Stimulated activated CD8-positive, alpha-beta memory T cell treated with anti-CD3 and anti-CD28 coated beads, Interleukin-7, amount 100 ng/mL, for 24 hours (primary cell): ENCODE measurements at places on chromosomes 6 and 20.

DNA sequence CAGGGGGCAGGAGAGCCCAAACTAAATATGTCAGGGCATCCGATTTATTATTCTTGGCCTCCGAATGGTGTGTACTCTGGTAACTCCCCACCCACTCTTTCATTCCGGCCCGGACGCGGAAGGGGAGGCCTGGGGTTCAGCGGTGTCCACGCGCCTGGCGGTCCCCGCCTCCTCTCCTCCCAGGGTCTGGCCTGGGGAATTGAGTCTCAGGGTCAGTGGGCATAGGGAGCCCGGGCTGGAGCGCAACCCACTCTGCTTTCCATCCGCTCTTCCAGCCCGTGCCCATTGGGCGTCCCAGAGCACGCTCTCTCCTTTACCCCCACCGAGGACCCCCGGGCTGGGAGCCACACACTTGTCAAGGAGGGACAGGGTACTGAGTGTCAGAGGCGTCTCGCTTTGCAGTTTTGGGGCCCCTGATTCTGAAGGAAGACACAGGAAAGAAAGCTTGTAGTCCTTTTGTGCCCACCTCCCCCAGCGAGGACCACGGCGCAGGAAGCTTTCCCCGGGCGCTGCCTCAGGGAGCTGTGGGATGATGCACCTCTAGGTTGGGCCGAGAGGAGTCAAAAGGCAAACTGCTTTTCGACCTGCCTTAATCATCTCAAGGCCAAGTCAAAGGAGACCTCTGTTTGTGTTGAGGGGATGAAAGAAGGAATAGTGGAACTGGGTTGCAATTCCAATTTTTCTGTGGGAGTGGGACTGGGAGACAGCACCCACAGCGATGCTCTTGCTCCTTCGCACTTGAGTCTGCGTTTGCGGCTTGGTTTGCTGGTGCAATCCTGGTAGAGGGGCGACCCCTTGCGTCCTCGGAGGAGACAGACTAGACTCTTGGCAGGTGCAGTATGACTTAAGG, 2.5 kb downstream of the RSPO3 start:
- peak; percentile 30 for DNase-seq

- no peak for DNase-seq
These were observed 763.9 kb downstream of the HACE1 start for GRCh38 chr6:104095661-104096416.

- DNase-seq, result no peak
These were observed 33.2 kb upstream of the ADGRF5 start for GRCh38 chr6:46954837-46955451.

- DNase-seq, result no peak
These were observed 401.0 kb downstream of the PAX1 start for GRCh38 chr20:22106308-22106938.

DNA sequence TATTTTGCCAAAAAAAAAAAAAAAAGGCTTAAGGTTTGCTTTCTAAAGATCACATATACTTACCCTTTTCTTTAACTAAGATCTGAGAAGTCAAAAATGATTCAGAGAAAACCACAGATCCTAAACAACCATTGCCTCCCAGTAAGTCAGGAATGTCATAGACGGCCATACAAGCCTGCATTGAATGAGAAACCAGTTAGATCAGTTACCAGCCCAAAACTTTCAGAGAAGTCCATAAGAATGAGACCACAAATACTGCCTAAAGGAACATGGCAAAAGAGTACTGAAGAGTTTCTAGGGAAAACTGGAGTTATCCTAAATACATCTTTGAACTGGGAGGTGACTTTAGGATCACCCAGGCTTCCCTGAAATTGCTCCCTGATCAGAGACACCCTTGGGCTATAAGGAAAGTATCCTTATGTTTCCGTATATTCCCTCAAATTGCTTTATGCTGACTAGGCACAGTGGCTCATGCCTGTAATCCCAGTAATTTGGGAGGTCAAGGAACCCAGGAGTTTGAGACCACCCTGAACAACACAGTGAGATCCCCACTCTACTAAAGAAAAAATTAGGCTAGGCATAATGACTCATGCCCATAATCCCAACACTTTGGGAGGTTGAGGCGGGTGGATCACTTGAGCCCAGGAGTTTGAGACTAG, 79.4 kb upstream of the SLC4A11 start:
- DNase-seq, result no peak

GRCh38 chr6:2108700-2109306, 136.6 kb downstream of the GMDS start:
- DNase-seq, result no peak

GRCh38 chr20:59307270-59307669, 6.9 kb downstream of the EDN3 start:
- no peak for DNase-seq

- DNase-seq, result no peak
These were observed 36.9 kb downstream of the SLC24A3 start for GRCh38 chr20:19249106-19249879.

DNA sequence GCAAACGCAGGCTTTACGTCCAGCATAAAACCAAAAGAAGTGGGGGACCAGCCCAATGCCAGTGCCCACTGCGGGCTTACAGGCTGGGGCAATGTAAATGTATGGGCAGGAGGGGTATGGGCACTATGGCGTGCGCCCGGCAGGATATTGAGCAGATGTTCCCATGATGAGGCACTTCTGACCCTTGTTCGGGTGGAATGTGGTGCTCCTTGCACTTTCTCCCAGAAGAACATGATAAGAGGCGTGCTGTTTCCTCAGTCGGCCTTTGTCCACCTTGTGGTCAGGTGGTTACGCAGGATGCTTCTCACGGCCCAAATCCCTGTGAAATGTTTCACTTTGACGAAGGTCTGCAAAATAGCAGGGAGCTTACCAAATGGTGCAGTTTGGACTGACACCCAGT, 4.8 kb upstream of the GPR31 start:
- DNase-seq, result no peak

DNA sequence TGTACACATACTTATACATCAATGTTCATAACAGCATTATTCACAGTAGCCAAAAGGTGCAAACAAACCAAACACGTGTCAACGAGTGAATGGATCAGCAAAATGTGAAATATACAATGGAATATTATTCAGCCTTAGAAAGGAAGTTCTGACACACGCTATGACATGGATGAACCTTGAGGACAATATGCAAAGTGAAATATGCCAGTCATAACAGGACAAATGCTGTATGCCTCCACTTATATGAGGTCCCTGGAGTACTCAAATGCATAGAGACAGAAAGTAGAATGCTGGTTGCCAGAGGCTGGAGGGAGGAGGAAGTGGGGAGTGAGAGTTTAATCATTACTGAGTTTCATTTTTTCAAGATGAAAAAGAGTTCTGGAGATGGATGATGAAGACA, 37.8 kb upstream of the IGF2R start:
- DNase-seq, result no peak

GRCh38 chr6:99614430-99615186, 8.0 kb downstream of the PRDM13 start:
- no peak for DNase-seq

GRCh38 chr20:47535994-47536393, 34.3 kb downstream of the NCOA3 start:
- no peak for DNase-seq

DNA sequence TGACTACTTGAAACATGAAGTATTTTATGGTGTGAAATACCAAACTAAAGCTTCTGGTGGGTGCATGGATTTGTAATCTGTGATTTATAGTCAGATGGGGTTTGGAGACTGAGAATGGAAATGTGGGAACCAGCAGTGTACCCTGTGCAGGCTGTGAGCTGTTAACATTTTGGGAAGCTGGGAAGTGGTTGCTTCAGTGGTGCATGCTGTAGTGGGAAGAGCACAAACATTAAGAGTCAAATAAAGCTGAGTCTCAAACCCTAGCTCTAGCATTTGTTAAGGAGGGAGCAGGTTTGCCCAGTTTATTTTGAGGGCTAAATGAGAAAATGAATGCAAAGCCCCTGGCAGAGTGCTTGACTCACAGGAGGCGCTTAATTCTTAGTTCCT, 235.7 kb downstream of the ZFAND3 start:
- no peak for DNase-seq

DNA sequence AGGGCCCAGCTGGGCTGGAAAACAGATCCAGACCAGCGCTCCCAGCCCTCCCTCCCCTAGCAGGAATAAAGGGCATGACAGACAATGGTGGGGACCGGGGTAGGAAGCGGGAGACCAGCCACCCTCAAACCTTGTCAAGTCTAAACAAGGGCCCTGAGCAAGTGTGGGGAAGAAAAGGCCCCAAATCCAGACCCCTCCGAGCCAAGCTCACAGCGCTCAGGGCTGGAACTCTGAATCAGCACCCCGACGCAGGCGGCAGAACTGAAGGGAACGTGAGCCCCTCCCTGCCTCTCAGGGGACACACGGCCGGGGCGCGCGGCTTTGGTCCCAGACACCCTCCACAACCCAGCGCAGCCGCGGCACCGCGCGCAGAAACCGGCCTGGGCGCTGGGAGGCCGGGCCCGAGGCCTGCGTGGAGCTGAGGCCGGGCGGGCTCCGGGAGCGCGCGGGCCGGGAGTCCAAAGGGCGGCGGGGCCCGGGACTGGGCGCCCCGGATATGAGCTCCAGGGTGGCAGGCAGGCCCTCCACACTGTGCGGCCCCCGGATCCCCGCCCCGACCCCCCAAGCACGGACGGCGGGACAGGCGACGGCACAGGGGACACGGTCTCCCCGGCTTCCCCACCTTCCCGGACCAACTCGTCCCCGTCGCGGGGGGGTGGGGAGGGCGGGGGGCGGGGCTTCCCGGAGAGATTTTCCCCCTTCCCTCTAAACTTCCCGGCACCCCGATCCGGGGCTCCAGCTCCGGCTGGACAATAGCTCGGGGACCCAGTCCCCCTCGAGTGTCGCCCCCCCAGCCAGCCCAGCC, 641 bp downstream of the TEAD3 start:
- no peak for DNase-seq

- DNase-seq, result no peak
These were observed 1.1 kb downstream of the SPAG4 start for GRCh38 chr20:35616465-35617396.

- DNase-seq, result no peak
These were observed 193.1 kb downstream of the ATXN1 start for GRCh38 chr6:16568128-16568527.

GRCh38 chr20:3068986-3069900, 2.2 kb upstream of the OXT start:
- no peak for DNase-seq

DNA sequence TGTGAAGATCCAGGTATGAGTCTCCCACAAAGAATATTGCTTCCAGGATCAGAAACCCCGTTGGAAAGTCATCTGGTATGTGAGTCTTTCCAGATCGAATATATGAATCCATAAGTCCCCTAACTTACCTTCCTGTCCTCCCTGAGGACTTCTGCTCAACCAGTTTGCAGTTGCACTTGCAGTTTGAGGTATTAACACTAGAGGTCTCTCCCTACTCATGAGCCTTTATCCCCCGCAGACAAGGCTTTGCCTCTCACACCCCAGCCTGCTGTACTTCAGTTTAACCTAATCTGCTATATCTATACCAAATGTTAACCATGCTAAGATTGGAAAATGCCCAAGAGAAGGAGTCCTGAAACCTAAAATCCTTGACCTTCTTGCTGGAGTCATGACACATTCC, 135.3 kb upstream of the DEFB112 start:
- no peak for DNase-seq

DNA sequence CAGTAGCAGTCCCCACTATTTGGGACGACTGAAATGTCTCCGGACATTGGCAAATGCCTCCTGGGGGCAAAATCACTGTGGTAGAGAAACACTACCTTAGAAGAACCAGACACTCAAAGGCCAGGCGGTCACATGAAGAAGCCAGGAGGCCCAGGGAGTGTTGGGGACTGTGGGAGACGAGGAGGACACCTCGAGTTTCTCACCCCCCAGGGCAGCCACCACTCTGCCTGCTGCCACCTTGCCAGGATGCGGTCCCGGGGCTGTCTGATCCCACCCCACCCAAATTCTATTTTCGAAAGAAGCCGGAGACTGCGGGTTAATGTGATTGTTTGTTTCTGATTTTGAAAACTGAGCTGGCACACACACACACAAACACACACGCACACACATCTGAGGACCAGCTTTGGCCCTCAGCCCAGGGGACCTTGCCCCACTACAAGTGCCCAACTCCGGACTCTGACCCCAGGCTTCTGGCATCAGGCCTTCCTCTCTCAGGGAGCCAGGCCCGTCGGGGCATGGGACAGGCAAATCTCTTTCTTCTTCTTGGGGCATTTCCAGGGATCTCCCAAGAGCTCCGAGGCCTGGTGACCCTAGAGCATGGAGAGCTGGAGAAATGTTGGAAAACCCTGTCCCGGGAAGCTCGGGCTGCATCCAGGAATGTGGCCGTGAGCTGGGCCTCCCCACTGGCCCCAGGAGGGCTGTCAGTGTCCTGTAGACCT, 187.5 kb upstream of the PMEPA1 start:
- no peak for DNase-seq

DNA sequence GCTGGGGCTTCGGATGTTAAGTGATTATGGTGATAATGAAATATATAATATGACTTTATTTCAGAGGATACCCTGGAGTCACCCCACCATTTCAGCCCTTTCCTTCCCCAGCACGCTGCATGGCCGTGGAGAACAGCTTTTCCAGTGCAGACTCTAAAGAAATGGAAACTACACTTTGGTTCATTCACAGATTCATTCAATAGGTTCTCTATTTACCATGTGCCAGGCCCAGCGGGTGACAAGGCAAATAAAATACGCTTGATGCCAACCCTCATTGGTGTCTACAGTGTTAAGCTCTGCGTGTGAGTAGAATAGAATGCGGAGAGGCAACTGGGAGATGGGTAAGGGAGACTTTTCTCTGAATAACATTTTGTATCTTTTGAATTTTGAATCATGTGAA, 89.7 kb downstream of the TCP11 start:
- no peak for DNase-seq

DNA sequence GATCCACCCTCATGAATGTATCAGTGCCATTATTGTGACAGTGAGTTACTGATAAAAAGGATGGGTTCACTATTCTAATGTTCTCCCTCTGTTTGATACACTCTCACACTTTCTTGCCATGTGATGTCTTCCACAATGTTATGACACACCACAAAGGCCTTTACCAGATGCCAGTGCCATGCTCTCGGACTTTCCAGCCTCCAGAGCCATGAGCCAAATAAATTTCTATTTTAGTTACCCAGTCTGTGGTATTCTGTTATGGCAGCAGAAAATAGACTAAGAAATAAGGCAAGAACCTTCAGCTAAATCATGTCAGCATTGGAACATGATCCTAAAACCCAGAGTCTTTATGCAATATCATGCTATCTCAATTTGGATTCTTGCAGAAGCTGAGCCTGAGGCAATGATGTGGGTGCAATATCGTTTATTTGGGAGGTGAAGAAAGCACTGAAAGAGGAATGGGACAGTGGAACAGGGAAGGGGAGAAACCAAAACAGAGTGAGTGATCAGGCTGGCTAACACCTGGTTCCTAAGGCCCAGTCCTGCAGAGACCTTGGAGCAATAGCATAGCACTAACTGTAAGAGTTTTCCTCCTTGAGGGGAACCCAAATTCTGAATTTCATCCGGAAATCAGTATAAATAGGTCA, 130.4 kb upstream of the LRFN2 start:
- no peak for DNase-seq

DNA sequence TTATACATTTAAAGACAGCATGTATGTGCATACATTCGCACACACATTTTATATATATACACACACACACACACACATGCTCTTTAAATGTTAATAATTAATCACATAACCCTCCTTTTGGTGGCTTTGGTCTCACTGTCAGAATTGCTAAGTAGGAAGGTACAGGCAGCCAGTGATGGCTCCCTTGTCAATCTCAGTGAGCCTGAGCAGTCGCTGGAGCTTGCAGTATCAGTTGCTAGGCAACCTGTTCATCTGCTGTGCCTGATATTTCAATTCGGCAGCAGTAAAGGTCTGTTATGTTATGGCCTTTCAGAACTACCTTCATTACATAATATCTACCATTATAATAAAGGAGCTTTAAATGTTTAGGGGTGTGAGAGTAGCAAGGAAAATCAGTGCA, 374.3 kb downstream of the LMBRD1 start:
- no peak for DNase-seq
